Tongue (tissue), 3 donors: ENCODE measurements at places on chromosomes 4 and X.

GRCh38 chr4:113317523-113317922 lies 268.1 kb downstream of the ANK2 start:
- no peak for DNase-seq

DNA sequence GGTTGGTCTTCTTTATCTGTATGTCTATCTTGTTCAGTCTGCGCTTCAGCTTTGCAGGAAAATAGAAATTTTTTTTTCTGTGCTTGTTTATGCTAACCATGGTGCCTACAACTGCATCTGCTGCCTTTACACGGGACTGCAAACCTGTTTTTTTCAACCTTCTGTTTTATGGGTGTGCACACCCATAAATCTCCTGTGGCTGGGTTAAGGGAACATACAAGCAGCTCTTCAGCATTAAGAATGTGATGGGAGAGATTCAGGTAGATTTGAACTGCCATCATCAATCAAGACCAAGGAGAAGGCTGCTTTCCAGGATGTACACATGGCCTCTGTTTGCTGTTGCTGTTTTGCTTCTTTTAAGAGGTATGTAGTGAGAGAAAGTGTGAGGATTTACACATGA lies 502.9 kb downstream of the ANKRD50 start:
- DNase-seq, result no peak

DNA sequence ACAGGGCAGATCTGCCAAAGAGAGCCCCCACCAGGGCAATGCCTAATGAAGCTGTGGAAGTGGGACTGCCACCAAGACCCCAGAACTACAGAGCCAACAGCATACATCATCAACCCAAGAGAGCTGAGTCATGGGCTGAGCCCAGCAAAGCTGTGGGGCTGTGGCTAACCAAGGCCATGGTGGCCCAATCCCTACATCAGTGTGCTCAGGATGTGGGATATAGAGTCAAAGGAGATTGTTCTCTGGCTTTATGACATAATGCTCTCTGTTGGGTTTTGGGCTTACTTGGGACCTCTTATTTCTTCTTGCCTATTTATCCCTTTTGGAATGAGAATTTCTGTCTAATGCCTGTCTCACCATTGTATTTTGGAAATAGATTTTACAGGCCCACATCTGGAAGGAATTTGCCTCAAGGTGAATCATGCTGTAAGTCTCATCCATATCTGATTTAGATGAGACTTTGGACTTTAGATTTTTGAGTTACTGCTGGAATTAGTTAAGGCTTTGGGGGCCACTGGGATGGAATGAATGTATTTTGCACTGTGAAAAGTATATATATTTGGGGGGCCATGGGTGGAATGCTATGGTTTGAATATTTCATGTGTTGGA lies 5.4 kb upstream of the PRDM5 start:
- no peak for DNase-seq

GRCh38 chrX:19593690-19594089 lies 78.4 kb upstream of the MAP3K15 start:
- DNase-seq, result peak; percentile 54

DNA sequence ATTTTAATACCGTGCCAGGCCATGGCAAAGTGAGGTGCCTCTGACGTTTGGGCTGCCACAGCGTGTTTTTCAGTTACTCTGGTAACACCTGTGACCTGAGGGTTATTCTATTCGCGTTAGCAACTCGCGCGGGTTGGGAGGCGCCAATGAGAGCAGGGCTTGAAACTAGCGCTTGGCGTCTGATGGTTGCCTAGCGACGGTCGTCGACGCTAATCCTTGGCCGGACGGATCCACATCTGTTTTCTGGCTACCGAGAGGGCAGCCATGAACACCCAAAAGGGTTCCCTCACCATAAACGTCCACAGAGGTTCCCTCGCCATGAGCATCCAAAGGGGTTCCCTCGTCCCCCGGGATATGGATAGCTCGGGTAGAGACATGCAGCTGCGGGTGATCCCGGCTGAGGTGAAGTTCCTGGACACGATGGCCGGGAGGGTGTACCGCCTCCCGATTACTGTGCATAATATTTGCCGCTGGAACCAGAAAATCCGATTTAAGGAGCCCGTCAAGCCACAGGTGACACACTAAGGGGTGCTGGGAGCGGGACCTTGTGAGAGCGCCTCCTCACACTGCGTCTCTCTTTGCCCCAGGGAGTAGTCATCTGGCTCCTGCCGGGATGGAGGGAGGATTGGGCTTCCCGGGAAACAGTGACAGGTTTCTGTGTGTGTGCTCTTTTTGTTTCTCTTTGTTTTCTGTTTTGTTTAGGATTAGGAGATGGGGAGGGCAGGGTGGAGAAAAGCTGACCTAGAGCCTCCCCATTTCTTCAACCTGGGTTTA lies at the start of gene CFAP47:
Gene CFAP47 (plus strand): TSS at position 199 of the 774 bp plus-strand sequence. CDS start 66 bp downstream, at position 265.
- DNase-seq, result peak; percentile 54

DNA sequence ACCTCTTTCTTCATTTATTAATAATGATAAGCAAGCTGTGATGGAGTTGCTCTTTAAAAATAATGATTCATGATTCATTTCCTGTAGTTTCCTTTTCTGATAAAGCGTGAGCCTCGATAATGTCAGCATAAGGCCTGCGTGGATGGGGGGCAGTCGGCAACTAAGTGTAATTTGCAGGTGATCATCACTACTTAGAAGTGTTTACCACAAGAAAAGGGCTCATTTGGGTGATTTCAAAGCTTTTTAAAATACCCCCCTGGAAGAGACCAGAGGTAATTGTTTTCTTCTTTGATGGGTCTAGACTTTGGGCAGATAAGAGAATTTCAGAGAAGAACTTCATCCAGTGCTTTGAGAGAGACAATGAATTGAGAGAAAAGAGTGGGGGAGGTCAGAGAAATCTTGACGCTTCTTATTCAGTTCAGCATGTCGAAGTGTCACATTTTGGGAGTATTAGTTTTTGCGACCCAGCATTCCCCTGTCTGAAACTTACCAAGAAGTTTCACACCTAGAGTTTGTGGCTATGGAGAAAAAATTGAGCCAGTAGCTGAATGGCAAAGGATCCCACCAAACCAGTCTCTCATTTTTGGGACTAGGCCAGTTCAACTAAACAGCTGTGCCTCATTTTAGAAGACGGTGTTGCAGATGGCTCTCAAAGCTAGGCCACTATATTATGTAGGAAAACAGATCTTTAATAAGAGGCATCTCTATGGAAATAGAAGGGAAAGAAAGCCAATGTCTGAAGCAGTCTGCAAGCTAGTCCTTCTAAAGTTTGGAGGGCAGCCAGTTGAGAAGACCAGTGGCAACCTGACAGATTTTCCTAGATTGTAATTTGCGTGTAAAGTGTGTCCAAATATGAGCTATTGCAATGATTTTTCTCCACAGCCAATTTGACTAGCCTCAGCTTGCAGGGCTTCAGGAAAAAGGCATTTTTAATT lies 171.0 kb upstream of the PPP1R2C start:
- peak; percentile 78 for DNase-seq
